ENCODE measurements at places on chromosomes 1 and 21. TPM values are rescaled to one million over a fixed set of nuclear protein-coding genes. Genes with fewer than 3 reads are reported as not detected.

- H3K27me3 ChIP-seq, result no peaks in the 10 kb centered on the region
- peaks cover 62% of the 10 kb centered on the region for H3K4me1 ChIP-seq
- H3K27ac ChIP-seq, result peak overlapping the region; percentile 98
- peak overlapping the region; percentile 86 for H3K4me3 ChIP-seq
These were observed 1.9 kb downstream of the LY9 start for GRCh38 chr1:160797861-160798273.

APCS gene
- not detected for total RNA-seq

GRCh38 chr1:203116091-203116820 is 11.3 kb upstream of the ADORA1 start:
- H3K4me3 ChIP-seq, result no peak overlapping the region
- H3K4me1 ChIP-seq, result no peaks in the 10 kb centered on the region
- DNase-seq, result no peak
- H3K36me3 ChIP-seq, result no peaks in the 10 kb centered on the region
- peaks cover 33% of the 10 kb centered on the region for H3K27me3 ChIP-seq

DNA sequence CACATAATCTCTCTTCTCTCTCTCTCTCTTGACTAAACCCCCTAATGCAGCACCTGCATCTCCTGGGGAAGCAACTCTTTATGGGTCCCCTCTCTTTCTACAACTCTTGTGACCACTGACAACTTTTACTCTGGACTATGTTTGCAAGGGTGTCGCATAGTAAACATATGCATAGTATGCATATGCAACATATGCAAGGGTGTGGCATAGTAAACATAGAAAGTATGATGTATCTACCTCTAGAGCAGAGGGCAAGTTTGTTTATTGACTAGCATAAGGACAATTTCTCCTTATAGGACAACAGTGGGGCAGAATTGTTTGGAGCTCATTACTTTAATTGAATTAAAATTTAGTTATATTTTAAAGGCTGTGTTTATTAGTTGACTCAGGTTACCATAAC is 462.5 kb downstream of the AMY1C start:
- H3K4me3 ChIP-seq, result no peak overlapping the region
- no peaks in the 10 kb centered on the region for H3K36me3 ChIP-seq
- no peak for DNase-seq
- no peaks in the 10 kb centered on the region for H3K4me1 ChIP-seq

TNFRSF8 gene
- total RNA-seq, result 18.6 TPM

GUCA2B gene
- total RNA-seq, result not detected

GRCh38 chr1:15700508-15700907 is 16.4 kb downstream of the PLEKHM2 start:
- peaks cover 36% of the 10 kb centered on the region for H3K4me1 ChIP-seq
- no peak overlapping the region for H3K27ac ChIP-seq
- DNase-seq, result no peak
- H3K4me3 ChIP-seq, result no peak overlapping the region
- H3K27me3 ChIP-seq, result no peaks in the 10 kb centered on the region

DNA sequence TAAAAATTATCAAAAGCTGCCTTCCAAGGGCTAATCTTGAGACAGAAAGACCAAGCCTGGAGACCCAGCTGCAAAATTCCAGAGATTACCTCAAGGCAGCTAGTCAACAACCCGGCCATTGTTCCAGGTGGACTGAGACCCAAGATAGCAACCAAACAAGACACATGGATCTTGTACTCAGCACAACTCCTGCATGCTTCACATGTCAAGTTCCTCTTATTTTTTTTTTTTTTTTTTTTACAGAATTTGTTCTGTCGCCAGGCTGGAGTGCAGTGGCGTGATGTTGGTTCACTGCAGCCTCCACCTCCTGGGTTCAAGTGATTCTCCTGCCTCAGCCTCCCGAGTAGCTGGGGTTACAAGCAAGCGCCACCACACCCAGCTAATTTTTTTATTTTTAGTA is 40.1 kb downstream of the CD2 start:
- no peak for DNase-seq
- H3K36me3 ChIP-seq, result peaks cover 19% of the 10 kb centered on the region
- no peak overlapping the region for H3K4me3 ChIP-seq
- peaks cover 43% of the 10 kb centered on the region for H3K4me1 ChIP-seq
- no peak overlapping the region for H3K27ac ChIP-seq

DNA sequence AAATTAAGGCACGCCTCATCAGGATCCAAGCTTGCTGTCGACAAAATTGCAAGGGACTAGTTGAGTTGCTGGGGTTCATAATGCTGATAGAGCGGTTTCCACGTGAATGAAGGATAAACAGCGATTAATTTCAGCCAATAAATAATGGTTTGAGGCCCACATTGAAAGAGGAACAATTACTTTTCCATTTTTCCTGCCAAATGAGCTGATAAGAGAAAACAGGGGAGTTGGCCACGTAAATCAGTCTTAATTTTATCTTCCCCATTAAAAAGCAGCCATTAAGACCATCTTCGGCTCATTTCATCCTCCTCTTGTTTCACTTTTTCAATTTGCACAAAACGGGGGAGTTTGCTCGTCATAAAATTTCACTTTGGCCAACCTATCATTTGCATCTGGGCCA is 235.5 kb upstream of the RRP15 start:
- H3K27ac ChIP-seq, result no peak overlapping the region
- no peak overlapping the region for H3K4me3 ChIP-seq
- H3K36me3 ChIP-seq, result no peaks in the 10 kb centered on the region
- H3K27me3 ChIP-seq, result no peaks in the 10 kb centered on the region
- DNase-seq, result no peak

DNA sequence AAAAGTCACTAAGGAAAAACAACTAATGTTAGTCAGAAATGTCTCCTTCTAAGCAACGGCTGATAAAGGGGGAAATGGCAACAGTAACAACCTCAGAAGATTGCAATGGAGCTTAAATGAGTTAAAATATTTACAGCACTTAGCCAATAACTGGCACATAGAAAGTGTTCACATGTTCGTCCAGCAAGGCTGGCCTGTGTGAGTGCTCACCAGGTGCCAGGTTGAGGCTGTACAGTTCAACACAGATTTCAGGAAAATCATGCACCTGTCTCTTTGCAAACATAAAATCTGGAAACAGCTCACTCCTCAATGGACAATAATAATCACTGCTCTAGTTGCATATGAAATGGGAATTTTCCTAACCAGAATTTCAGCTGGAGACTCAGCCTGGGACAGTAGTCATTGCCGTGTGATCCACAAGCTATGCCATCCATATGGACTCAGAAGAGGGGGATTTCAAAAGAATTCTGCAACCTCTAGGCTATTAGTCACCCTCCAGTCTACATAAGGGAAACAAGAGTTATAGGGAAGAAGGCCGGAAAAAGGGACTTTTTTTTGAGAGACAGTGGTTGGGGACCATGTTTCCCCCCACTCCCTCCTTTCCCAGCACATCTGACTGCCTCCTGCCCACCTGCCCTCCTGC is 68.6 kb downstream of the SYDE2 start:
- H3K4me1 ChIP-seq, result no peaks in the 10 kb centered on the region
- H3K36me3 ChIP-seq, result no peaks in the 10 kb centered on the region
- H3K27me3 ChIP-seq, result no peaks in the 10 kb centered on the region
- DNase-seq, result no peak
- no peak overlapping the region for H3K27ac ChIP-seq
- no peak overlapping the region for H3K4me3 ChIP-seq

FGR gene
- 0.14 TPM for total RNA-seq

DNA sequence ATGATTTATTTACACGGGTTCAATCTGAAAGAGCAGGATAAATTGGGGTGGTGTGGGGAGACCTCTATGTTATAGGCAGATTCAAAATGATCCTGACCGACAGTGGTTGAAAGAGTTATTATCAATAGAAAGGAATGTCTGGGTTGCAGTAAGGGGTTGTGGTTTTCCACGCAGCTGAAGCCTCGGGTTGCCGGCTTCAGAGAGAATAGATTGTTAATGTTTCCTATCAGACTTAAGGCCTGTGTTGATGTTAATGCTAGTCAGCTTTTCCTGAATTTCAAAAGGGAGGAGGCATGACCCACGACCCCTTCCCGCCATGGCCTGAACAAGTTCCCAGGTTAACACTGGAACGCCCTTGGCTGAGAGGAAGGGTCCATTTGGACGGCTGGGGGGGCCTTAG is 2.2 kb upstream of the UBE2J2 start:
- H3K27me3 ChIP-seq, result no peaks in the 10 kb centered on the region
- no peak for DNase-seq
- H3K27ac ChIP-seq, result no peak overlapping the region
- peaks cover 9% of the 10 kb centered on the region for H3K36me3 ChIP-seq

DNA sequence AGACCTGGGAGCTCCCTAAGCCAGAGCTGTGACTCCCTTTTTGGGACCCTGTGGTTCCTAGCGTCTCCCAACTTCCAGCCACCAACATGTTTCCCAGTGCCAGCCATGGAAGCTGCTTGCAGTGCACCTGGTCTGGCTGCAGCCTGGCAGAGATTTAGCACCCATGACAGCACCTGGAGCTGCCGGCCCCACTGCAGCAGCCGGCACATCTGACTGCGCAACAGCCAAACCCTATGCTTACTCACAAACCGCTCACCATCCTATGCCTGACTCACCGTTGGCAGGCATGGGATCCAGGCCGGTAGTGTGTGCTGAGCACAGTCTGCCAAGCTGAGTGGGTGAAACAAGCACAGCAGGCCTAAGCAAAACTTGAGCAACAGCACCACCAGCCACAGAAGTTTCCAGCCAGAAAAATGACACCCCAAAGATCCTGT is 435.9 kb upstream of the PRMT6 start:
- no peaks in the 10 kb centered on the region for H3K27me3 ChIP-seq
- no peaks in the 10 kb centered on the region for H3K36me3 ChIP-seq
- H3K4me1 ChIP-seq, result no peaks in the 10 kb centered on the region
- H3K4me3 ChIP-seq, result no peak overlapping the region
- H3K27ac ChIP-seq, result no peak overlapping the region
- no peak for DNase-seq

GRCh38 chr1:42096554-42096953 is 56.7 kb upstream of the GUCA2B start:
- H3K27ac ChIP-seq, result no peak overlapping the region
- H3K4me3 ChIP-seq, result no peak overlapping the region
- no peaks in the 10 kb centered on the region for H3K4me1 ChIP-seq
- no peaks in the 10 kb centered on the region for H3K36me3 ChIP-seq

- H3K27me3 ChIP-seq, result no peaks in the 10 kb centered on the region
- no peak overlapping the region for H3K4me3 ChIP-seq
- no peaks in the 10 kb centered on the region for H3K4me1 ChIP-seq
- no peak for DNase-seq
These were observed 371.3 kb downstream of the PBX1 start for GRCh38 chr1:164930241-164930640.

- no peaks in the 10 kb centered on the region for H3K36me3 ChIP-seq
- peaks cover 2% of the 10 kb centered on the region for H3K4me1 ChIP-seq
- H3K4me3 ChIP-seq, result no peak overlapping the region
- no peak overlapping the region for H3K27ac ChIP-seq
- no peak for DNase-seq
- H3K27me3 ChIP-seq, result peaks cover 2% of the 10 kb centered on the region
These were observed 79.6 kb upstream of the CTTNBP2NL start for GRCh38 chr1:112316254-112316913.

- H3K4me3 ChIP-seq, result no peak overlapping the region
- H3K4me1 ChIP-seq, result no peaks in the 10 kb centered on the region
- DNase-seq, result no peak
- H3K27ac ChIP-seq, result no peak overlapping the region
These were observed 40.1 kb upstream of the ADGRL2 start for GRCh38 chr1:81760477-81761097.

NTMT2 gene
- total RNA-seq, result not detected

TFF1 gene
- total RNA-seq, result not detected

- H3K4me1 ChIP-seq, result no peaks in the 10 kb centered on the region
- no peak overlapping the region for H3K27ac ChIP-seq
- no peak for DNase-seq
- H3K36me3 ChIP-seq, result no peaks in the 10 kb centered on the region
- H3K27me3 ChIP-seq, result no peaks in the 10 kb centered on the region
These were observed 151.4 kb upstream of the ZRANB2 start for GRCh38 chr1:71232166-71232763.

- no peaks in the 10 kb centered on the region for H3K4me1 ChIP-seq
- peaks cover 4% of the 10 kb centered on the region for H3K27me3 ChIP-seq
- H3K36me3 ChIP-seq, result no peaks in the 10 kb centered on the region
- no peak overlapping the region for H3K4me3 ChIP-seq
These were observed 169.3 kb downstream of the ST6GALNAC5 start for GRCh38 chr1:77036560-77036959.

DNA sequence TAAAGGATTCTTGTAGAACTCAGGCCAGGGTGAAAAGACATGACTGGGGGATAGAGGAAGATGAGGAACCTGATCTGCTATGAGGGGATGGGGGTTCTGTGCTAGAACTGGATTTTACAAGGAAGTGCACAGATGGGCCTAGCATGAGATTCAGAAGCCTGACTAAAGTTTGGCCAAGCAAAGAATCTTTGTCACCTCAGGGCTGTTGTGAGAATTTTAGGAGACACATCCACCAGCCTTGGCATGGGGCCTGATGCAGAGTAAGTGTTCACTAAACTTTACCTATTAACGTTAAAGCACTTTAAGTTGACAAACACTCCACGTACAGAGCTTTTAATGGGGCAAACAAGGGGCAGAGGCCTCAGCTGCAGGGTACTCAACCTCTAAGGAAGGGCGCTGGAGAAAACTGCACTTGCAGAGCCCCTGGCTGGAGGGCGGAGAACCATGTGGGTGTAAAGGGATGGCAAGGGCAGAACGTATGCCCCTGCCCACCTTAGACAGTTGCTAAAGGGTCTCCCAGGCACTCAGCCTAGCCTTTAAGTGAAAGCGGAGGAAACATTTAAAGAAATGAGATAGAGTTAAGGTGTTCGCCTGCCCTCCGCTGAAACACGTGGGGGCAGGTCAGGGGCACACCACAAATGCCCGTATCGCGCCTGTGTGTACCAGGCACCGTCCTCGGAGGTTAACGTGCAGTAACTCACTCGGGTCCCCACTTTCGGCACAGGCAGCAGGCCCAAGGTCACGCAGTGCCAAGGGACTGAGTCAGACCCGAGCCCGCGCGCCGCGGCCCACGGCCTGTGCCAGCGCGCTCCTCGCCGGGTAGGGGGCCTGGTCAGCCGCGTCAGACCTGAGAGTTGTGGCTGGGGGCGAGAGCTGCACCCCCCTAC is 990 bp upstream of the MRPS6 start:
- H3K27me3 ChIP-seq, result no peaks in the 10 kb centered on the region
- peaks cover 29% of the 10 kb centered on the region for H3K4me1 ChIP-seq
- peak overlapping the region; percentile 67 for H3K4me3 ChIP-seq
- peak overlapping the region; percentile 42 for H3K27ac ChIP-seq
- peak; percentile 20 for DNase-seq

GRCh38 chr21:31305888-31306287 is 38.2 kb downstream of the TIAM1 start:
- no peak overlapping the region for H3K4me3 ChIP-seq
- H3K27me3 ChIP-seq, result no peaks in the 10 kb centered on the region
- no peak for DNase-seq
- H3K4me1 ChIP-seq, result peaks cover 7% of the 10 kb centered on the region
- H3K36me3 ChIP-seq, result no peaks in the 10 kb centered on the region
- no peak overlapping the region for H3K27ac ChIP-seq

- no peak overlapping the region for H3K27ac ChIP-seq
- no peaks in the 10 kb centered on the region for H3K36me3 ChIP-seq
- no peaks in the 10 kb centered on the region for H3K27me3 ChIP-seq
- no peak overlapping the region for H3K4me3 ChIP-seq
- no peak for DNase-seq
These were observed 122.0 kb downstream of the GLIS1 start for GRCh38 chr1:53616927-53617326.

Data from activated naive CD4-positive, alpha-beta T cell treated with anti-CD3 and anti-CD28 coated beads for 36 hours (primary cell).